ENCODE measurements at places on chromosomes 3 and 15. TPM values are rescaled to one million over a fixed set of nuclear protein-coding genes. Genes with fewer than 3 reads are reported as not detected.

Gene FYTTD1
- 91.8 TPM for polyA plus RNA-seq

Gene MFN1
- polyA plus RNA-seq = 19.1 TPM

Gene GALK2
- 19.7 TPM for polyA plus RNA-seq

Gene OIP5
- polyA plus RNA-seq = 8.6 TPM

Gene ADAMTS17
- polyA plus RNA-seq = not detected

Gene SERPINI2
- not detected for polyA plus RNA-seq

Gene CISH
- polyA plus RNA-seq = 1.6 TPM

Gene CCR2
- polyA plus RNA-seq = not detected

Gene GOLGA8Q
- polyA plus RNA-seq = not detected

Gene ISL2
- 0.98 TPM for polyA plus RNA-seq

Gene DAPK2
- 5.8 TPM for polyA plus RNA-seq

Gene CADM2
- not detected for polyA plus RNA-seq

Gene ANP32A
- polyA plus RNA-seq = 70.0 TPM

Gene AGTR1
- 4.0 TPM for polyA plus RNA-seq

Gene ZNF385D
- polyA plus RNA-seq = 13.8 TPM

Gene KNG1
- not detected for polyA plus RNA-seq

Gene DAZL
- not detected for polyA plus RNA-seq

Gene MEIS2
- polyA plus RNA-seq = 26.2 TPM

Gene UROC1
- not detected for polyA plus RNA-seq

Gene EFCC1
- not detected for polyA plus RNA-seq

Gene DNAH12
- not detected for polyA plus RNA-seq

Gene ACOX2
- 19.9 TPM for polyA plus RNA-seq

Gene GABPB1
- 25.7 TPM for polyA plus RNA-seq

Gene KLF15
- 0.14 TPM for polyA plus RNA-seq
